ENCODE measurements at places on chromosomes 2 and 18.
A peak's percentile ranks its signal among the peaks of the same experiment; 100 is the strongest.

- H3K4me3 ChIP-seq, result no peak overlapping the region
- peaks cover 16% of the 10 kb centered on the region for H3K36me3 ChIP-seq
- no peak for DNase-seq
- H3K27me3 ChIP-seq, result no peaks in the 10 kb centered on the region
- peak overlapping the region; percentile 52 for H3K27ac ChIP-seq
Measured at GRCh38 chr2:217206016-217206725, 346.3 kb upstream of the TNP1 start.

DNA sequence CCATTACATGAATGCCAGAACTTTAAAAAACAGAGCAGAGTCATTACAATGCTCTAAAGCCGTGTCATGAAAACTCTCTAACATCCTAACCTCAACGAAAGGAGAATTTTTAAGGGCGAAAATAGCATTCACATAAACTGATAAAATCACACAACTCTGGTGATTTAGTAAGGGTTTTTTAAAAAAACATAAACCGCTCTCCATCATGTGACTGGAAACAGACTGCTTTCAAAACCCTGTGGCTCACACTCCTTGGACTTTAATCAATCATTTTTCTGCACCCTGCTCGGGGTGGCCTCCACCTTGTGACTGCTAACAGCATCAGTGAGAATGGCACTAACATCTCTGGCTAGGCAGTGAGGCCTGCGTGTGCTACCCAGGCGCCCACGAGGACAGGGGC lies 12.1 kb downstream of the DOCK10 start:
- no peak overlapping the region for H3K27ac ChIP-seq
- H3K27me3 ChIP-seq, result peaks cover 30% of the 10 kb centered on the region
- DNase-seq, result no peak
- no peaks in the 10 kb centered on the region for H3K36me3 ChIP-seq

- peaks cover 19% of the 10 kb centered on the region for H3K4me1 ChIP-seq
- DNase-seq, result no peak
- H3K27ac ChIP-seq, result no peak overlapping the region
- peaks cover 4% of the 10 kb centered on the region for H3K36me3 ChIP-seq
- no peak overlapping the region for H3K4me3 ChIP-seq
Measured at GRCh38 chr2:12286347-12286746, 430.4 kb upstream of the TRIB2 start.

DNA sequence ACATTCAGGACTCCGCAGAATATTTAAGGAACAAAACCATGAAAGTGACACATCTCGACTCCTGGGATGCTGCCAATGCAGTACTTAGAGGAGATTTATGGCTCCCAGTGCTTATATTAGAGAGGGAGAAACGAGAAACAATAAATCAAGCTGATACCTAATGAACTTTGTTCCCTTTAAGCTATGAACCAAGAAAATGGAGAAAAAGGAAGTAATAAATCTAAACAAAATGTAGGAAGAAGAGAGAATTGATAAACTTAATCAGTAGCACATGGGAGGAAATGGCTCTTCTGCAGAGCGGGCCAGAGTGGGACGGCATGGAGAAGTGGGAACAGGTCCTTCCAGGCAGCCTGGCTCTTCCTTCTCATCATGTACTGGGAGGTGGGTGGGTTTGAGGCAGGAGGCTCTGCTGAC lies 42.7 kb downstream of the NPPC start:
- no peak for DNase-seq
- peaks cover 21% of the 10 kb centered on the region for H3K27me3 ChIP-seq
- peak overlapping the region; percentile 72 for H3K27ac ChIP-seq
- H3K36me3 ChIP-seq, result no peaks in the 10 kb centered on the region
- H3K4me3 ChIP-seq, result peak overlapping the region; percentile 9
- H3K4me1 ChIP-seq, result peaks cover 33% of the 10 kb centered on the region

- no peak overlapping the region for H3K27ac ChIP-seq
- H3K27me3 ChIP-seq, result no peaks in the 10 kb centered on the region
- no peaks in the 10 kb centered on the region for H3K4me1 ChIP-seq
- H3K4me3 ChIP-seq, result no peak overlapping the region
- no peak for DNase-seq
Measured at GRCh38 chr2:86055314-86055713, 50.4 kb downstream of the POLR1A start.

- no peaks in the 10 kb centered on the region for H3K36me3 ChIP-seq
- H3K4me1 ChIP-seq, result peaks cover 16% of the 10 kb centered on the region
- H3K27me3 ChIP-seq, result no peaks in the 10 kb centered on the region
- H3K27ac ChIP-seq, result no peak overlapping the region
- no peak overlapping the region for H3K4me3 ChIP-seq
- no peak for DNase-seq
Measured at GRCh38 chr2:8479298-8479697, 202.6 kb upstream of the ID2 start.

- DNase-seq, result no peak
- no peak overlapping the region for H3K27ac ChIP-seq
- no peaks in the 10 kb centered on the region for H3K27me3 ChIP-seq
Measured at GRCh38 chr2:214401580-214401979, 9.3 kb upstream of the VWC2L start.

GRCh38 chr2:105502625-105503334 lies 103.9 kb upstream of the FHL2 start:
- H3K27ac ChIP-seq, result no peak overlapping the region
- H3K4me1 ChIP-seq, result no peaks in the 10 kb centered on the region
- DNase-seq, result no peak
- H3K36me3 ChIP-seq, result no peaks in the 10 kb centered on the region
- no peaks in the 10 kb centered on the region for H3K27me3 ChIP-seq

GRCh38 chr2:218259099-218259961 lies 1.5 kb upstream of the GPBAR1 start:
- peaks cover 10% of the 10 kb centered on the region for H3K36me3 ChIP-seq
- H3K27me3 ChIP-seq, result no peaks in the 10 kb centered on the region
- peaks cover 31% of the 10 kb centered on the region for H3K4me1 ChIP-seq
- H3K27ac ChIP-seq, result peak overlapping the region; percentile 90
- no peak for DNase-seq
- H3K4me3 ChIP-seq, result no peak overlapping the region

GRCh38 chr2:84850471-84850870 lies 30.4 kb downstream of the TRABD2A start:
- no peaks in the 10 kb centered on the region for H3K36me3 ChIP-seq
- peaks cover 37% of the 10 kb centered on the region for H3K27me3 ChIP-seq
- no peak for DNase-seq
- no peaks in the 10 kb centered on the region for H3K4me1 ChIP-seq
- no peak overlapping the region for H3K27ac ChIP-seq
- no peak overlapping the region for H3K4me3 ChIP-seq

Measured in mesothelial cell of epicardium (in vitro differentiated cells).